ENCODE measurements at places on chromosomes 3 and 15.

DNA sequence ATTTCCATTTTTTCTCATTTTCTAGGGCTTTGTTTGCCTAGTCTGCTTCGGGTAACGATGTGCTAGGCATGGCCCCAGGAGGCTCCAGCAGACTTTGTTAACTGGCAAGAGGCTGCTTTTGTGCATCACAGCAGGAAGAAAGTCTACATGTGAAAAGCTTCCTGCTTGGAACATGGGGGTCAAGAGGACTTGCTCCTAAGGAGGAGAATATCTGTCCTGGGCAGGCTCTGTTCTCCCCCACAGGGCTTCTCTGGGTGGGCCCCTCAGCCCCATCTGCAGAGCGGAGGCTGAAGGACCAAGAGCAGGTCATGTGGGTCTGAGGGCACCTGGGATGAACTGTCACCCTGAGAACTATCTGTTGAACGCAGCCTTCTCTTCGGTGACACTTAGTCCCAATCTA is 94.7 kb downstream of the CCNL1 start:
- DNase-seq = no peak

- no peak for DNase-seq
Observed at GRCh38 chr15:30036036-30036703, 46.6 kb upstream of the GOLGA8J start.

DNA sequence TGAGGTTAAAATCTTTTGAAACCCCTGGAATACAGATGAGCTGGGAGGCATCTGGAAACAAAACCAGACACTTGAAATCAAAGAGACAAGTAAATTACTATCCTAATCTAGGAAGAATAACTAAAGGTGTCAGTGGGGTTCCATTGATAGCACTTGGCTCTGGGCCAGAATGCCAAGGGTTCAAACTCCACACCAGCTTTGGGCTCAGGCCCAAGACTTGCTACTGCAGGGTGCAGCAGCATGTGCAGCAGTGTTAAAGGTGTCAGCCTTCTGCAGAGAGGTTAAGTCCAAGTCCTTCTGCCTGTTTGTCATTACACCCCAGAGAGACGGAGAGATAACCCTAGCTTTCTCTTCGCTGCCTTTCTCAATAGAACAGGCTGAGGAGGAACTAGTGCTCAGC is 273.9 kb downstream of the TIGIT start:
- DNase-seq = no peak

GRCh38 chr3:158642474-158643210 is 1.7 kb upstream of the GFM1 start:
- DNase-seq = no peak

- DNase-seq = no peak
Observed at GRCh38 chr3:128878011-128878457, 1.4 kb upstream of the ACAD9 start.

- DNase-seq = no peak
Observed at GRCh38 chr3:108293858-108294257, 2.5 kb upstream of the HHLA2 start.

GRCh38 chr3:9676785-9677184 is 26.8 kb upstream of the CPNE9 start:
- DNase-seq = no peak

DNA sequence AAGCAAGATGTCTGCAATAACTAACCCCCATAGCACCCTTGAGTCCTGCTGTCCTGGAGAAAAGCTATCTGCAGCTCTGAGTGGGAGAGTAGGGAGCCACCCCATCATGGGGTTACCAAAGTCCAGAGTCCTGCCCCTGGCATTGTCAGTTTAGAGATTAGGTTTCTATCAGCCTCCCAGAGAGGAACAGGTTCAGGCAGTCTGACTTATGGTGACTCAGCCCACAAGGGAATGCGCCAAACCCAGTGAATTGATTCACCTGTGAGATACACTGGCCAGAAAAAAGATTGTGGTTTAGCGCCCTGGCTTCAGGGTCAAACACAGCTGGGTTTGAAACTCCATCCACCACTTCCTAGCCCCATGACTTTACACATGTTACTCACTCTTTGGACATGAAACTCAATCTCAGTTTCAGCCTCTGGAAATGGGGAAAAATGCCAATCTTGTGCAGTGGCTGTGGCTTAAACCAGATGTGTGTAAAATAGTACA is 263.6 kb upstream of the HES1 start:
- DNase-seq = no peak

DNA sequence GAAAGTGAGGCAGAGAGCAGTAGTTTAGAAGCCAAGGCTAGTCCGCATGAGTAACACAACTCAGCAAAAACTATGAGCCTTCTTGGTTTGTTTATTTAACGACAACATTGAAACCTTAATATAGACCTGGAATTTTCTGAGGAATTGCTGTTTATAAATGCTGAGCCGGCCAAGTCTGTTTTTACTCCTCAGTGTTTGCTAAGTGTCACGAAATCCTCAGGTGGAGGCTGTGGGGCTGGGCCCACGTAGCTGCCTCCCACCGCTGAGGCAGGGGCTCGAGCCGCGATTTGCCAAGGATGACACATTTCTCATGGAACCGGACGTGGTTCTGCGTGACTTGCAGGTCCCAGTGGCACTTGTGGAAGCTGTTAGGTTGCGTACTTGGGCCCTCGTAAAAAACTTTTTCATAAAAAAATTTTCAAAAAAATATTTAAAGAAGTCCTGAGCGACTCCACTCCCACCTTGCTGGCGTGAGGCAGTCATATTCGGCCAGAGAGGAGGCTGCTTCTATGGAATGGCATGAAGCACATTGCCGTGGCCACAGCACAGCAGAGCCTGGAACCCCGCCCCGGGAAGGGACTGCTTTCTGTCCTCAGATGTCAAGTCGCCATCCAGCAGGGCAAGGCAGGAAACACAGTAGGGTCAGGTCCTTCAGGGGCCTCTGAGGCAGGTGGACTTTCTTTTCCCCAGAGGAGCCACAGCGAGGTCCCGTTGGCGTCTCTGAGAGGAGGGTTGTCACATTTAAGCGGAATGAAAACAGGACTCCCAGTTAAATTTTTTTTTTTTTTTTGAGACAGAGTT is 64.8 kb upstream of the PCSK6 start:
- DNase-seq = no peak

DNA sequence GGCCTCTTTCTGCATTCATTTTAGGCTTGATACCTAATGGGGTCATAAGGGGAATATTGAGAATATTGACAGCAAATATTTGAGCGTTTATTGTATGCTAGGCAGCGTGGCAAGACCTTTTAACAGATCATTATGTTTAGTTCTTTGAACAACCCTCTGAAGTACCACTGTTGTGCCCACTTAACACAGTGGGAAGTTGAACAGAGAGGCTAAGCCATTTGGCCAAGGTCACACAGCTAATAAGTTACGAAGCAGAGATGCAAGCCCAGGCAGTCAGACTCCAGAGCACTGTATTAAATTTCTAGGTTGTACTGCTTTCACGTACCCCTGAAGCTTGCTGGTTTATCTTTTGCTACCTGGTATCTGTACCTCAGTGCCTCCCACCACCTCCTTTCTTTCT is 1.1 kb downstream of the RAB7A start:
- DNase-seq = no peak

- DNase-seq = no peak
Observed at GRCh38 chr3:138210528-138210927, 23.4 kb downstream of the ARMC8 start.

DNA sequence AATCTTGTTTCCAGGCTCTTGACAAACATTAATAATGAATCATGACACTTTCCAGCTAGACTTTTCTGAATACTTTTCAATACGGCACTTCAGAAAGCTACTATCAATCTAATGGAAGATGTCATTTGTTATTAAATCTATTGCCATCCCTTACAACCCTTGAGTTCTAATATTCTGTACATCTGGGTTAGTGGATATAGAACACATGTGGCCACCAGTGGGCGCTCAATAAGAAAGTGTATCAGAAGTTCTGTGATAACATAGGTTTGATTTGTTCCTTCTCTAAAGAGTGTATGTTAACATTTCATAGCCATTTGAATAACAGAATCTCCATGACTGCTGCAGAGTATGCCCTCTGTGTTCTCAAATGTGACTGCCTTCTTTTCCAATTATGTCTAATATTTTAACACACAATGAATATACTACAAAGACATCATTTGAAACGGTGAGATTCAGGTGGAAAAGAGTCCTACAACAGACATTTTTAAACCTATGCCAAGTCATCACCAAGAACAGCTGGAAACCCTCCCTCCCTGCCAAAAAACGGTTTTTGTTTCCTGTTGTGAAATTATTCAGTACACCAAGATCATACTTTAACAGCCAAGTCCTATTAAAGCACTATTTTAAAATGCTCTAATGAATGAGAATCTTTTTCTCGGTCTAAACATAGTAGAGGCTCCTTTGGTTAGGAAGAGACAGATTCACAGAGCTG is 22.2 kb downstream of the ALDH1A2 start:
- no peak for DNase-seq

DNA sequence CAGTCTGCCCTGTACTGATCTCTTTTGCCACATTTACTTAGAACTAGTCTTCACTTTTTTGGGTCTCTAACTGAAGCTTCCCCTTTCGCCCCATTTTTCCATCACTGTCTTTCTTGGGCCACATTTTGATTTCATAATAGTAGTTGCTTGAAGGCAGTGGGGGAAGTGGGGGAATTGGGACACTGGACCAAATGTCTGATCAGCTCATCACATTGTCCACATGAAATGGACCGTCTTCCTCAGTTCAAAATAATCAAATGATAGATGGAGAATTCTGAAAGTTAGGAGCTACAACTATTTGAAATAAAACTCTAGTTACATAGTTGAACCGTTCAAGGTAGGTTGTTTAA is 747 bp downstream of the PDCD6IP start:
- no peak for DNase-seq

DNA sequence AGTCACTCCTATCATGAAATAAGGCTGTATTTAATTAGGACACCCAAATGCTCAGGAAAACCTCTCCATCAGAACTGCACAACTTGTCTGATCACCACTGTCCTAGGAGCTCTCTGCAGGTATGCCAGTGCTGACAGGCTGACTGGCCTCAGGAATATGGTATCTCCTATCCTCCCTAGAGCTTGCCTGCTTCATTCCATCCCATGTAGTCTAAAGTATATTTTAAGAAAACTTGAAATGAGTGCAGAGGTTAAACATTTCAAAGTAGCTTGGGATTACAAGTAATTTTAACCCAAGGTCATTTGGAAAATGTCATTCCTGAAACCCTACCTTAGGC is 23.7 kb downstream of the FILIP1L start:
- DNase-seq = no peak

DNA sequence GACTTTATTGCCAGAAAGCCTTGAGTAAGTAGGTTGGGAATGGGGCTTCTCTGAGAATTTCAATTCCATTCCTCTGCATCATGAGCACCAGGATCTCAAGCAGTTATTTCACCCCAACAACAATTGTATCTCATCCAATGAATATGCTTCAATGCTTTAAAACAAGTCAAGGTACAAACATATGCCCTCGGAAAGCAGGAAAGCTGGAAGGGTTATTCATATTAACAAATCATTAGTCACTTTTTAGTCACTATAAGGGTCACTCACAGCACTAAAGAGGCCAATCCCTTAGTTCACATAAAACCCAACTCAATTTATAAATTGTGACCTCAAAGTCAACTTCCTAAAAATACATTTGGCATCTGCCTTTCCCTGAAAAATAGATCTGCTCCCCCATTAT is 16.2 kb downstream of the MB21D2 start:
- no peak for DNase-seq

DNA sequence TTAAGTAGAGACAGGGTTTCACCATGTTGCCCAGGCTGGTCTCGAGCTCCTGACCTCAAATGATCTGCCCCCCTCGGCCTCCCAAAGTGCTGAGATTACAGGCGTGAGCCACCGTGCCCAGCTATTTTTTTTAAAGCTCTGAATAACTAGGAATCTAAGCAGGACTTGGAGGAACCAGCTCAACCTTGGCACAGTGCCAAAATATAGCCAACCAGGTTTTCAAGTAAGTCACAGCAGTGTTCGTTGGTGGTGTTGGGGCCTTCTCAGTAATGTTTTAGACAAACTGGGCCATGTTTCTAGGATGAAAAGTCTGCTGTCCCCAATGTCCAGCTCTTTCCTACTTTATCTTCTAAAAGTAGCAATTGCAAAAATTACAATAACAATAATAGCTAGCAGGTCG is 6.4 kb upstream of the ADAM10 start:
- DNase-seq = no peak

DNA sequence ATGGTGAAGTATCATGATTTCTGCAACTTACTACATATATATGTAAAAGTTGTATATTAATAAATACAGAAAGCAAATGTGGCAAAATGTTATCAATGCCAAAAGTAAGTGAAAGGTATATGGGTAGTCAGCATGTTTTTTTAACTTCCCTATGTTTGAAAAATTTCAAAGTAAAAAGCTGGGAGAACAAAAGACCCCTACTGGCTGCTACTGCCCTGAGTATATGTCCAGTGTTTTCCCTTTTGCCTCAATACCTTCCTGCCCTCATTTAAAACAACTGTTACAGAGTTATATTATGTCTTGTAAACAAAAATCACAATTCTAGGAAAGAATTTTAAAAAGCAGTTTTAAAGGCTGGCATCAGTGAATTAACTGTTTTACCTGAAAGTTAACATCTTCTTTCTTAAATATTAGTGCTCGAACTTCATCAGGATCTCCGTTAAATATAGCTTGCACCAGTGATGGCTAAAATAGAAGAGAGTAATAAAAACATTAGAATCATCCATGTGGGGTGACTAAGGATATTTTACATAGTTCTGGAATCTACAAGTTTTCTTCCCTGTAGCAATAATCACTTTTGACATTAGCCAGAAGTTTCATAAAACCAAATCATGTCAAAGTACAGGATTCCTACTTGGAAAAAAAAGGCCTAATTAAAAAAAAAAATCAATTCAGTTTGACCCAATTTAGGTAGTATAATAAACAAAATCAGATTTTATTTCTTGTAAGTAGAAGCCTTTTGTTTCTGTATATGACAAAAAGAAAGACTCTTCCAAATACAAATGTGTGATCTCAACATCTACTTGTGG is 2.7 kb downstream of the ANKRD28 start:
- DNase-seq = no peak

- DNase-seq = no peak
Observed at GRCh38 chr15:75583701-75584100, 4.6 kb upstream of the PTPN9 start.

- DNase-seq = no peak
Observed at GRCh38 chr3:149122721-149123578, 6.5 kb upstream of the HPS3 start.

GRCh38 chr15:60731583-60732130 is 252.7 kb upstream of the ICE2 start:
- no peak for DNase-seq

DNA sequence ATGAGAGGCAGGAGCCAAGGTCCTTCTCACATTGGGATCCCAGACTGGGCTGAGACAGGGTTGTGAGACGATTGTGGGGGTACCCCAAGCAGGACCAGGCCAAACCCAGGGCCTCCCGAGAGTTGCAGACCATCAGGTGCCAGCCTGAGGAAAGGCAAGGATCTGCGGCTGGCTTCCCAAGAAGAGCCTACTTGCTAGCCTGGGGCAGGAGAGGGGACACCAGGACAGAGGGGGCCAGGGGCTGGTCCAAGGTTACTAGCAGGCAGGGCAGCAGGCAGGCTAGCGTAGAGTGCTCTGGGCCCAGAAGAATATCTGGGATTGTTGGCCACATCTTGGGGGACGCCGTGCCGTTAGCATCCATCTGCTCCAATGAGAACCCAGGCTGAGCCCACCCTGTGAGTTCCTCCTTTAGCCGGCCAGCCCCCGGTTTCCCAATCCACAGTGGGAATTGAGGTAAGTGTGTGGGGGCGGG is 546 bp downstream of the CISH start:
- DNase-seq = no peak
